ENCODE measurements at places on chromosomes 7 and 10.

DNA sequence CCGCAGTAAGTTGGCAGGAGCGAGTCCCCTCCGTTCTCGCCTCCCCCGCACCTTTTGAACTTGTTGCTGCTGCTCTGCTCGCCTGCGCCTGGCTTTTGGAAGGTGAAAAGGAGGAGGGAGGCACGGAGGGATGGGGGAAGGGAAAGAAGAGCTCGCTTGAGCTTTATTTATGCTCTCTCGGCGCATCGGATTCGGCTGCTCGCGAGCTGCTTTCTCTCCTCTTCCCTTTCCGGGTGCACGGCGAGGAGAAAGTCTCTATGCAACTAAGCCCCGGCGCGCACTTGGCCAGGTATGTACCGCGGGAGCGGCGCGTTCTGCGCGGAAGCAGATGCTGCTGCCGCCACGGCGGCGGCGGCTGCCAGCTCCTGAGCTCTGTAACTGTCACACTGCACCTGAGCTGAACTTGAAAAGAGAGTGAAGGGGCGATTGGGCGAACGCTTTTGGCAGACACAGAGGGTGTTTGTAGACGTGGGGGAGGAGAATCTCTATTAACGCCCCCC lies 551 bp downstream of the KCND2 start:
- peak; percentile 17 for DNase-seq

- peak; percentile 25 for DNase-seq
These were observed 67.4 kb downstream of the GBF1 start for GRCh38 chr10:102312683-102313082.

GRCh38 chr10:89805599-89806013 lies 104.2 kb downstream of the KIF20B start:
- no peak for DNase-seq

DNA sequence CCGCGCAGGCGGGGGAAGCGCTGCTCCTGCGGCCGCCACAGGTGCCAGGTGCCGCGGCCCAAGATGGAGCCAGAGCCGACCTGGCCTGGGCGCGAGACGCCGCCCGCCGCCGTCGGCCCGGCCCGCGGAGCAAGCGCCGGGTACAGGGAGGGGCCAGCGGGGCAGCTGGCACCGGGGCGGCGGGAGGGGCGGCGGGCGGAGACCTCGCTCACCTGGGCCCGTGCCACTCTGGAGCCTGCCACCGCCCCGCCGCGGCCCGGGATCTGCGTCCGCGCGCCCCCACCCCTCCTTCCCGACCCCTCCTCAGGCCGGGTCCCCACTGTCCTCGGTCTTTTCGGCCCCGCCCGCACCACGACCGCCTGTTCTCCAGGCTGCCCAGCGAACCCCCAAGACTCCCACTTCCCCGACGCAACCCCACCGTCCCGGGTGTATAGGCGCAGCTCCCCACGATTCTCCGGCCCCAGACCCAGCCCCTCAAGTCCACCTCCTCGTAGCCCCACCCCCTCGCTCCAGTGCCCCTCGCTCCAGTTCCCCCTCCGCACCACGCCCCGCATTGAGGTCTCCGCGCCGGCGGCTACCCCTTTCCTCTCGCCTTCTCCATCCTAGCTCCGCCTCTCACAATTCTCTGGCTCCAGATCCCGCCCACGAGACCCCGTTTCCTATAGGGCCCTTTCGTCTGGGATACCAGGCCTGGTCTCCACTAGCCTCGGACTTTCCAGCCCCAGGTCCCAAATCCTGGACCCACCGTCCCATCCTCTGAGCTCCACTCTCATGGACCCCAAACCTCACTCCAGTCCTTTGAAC lies at the start of gene GPRIN2:
GPRIN2 (minus strand) TSS at position 144 of the 804 bp plus-strand sequence. CDS start 5,922 bp downstream, outside the sequence.
- DNase-seq = no peak

GRCh38 chr10:81576336-81576735 lies 298.7 kb upstream of the NRG3 start:
- DNase-seq = no peak

- DNase-seq = no peak
These were observed 22.4 kb upstream of the C10orf71 start for GRCh38 chr10:49276596-49276995.

- DNase-seq = no peak
These were observed 11.7 kb downstream of the STAM start for GRCh38 chr10:17655567-17656146.

DNA sequence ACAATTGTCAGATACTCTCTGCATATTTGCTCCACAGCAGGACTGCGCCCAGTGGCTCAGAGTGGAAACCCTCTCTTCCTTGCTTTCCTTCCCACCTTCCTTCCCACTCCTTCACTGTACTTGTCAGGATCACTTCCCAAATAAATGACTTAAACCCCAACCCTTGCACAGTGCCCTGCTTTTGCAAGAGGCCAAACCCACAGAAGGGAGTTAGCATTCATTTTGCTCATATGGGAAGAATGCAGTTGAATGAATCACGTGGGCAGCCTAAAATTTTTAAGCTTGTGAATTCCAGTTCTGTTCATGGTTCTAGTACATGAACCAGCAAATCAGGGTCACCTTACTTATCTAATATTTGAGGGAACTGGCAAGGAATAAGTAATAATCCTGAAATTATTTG lies 47.7 kb upstream of the SFMBT2 start:
- peak; percentile 29 for DNase-seq

DNA sequence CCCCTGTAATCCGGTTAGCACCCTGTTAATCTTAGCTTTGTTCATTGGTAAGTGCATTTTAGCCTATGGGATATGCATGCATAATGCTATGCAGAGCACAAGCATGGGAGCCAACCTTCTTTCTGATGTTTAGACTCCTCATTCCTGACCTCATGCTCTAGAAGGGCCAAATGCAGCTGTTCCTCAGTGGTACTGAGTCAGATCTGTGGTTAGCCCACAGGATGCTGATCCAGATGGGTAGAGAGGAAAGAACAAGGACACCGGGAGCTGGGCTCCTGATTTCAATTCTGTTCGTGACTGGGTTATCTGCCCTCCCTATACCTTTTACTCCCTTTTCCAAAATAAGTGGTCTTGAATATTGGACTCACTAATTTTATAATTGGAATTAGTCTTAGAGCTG lies 31.7 kb upstream of the C10orf90 start:
- DNase-seq = peak; percentile 63

DNA sequence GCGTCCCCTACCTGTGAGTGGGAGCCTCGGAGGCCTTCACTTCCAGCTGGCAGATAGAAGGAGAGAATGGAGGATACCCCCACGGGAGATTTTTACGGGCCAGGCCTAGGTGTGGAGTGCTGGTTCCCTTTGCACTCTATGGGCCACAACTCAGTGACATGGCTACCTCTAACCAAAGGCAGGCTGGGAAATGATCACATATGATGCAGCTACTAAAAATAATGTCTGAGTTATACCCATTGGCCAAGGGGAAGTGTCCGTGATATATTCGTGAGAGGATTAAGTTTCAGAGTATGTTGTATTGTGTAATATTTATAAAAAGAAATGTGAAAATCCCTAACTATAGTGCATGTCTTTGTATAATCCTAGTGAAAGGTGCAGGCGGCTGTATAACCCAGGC lies 13.5 kb upstream of the HIPK2 start:
- no peak for DNase-seq

- no peak for DNase-seq
These were observed 196.1 kb upstream of the SVIL start for GRCh38 chr10:29830531-29831512.

DNA sequence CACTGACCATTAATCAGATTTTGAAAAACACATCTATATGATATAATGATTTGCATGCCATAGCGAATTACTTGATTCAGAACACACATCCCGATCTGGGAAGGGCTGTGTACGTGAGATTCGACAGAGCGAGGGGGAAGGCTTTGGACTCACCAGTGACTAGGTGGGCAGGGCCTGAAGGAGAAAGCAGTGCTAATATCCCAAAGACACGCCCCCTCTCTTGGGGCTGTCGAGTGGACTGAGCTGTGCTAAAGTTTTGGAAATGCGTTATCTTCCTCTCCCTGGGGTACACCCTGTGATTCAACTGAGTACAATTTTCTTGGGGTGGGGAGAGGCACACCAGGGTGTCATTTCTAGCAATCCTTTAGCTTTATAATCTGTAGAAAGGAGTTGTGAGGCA lies 1.8 kb downstream of the LRRC17 start:
- DNase-seq = no peak

GRCh38 chr7:159136013-159136412 lies 8.7 kb downstream of the VIPR2 start:
- DNase-seq = no peak

GRCh38 chr7:130667593-130668257 lies 823 bp downstream of the COPG2 start:
- DNase-seq = no peak

- DNase-seq = no peak
These were observed 6.3 kb downstream of the EPC1 start for GRCh38 chr10:32340596-32341180.

DNA sequence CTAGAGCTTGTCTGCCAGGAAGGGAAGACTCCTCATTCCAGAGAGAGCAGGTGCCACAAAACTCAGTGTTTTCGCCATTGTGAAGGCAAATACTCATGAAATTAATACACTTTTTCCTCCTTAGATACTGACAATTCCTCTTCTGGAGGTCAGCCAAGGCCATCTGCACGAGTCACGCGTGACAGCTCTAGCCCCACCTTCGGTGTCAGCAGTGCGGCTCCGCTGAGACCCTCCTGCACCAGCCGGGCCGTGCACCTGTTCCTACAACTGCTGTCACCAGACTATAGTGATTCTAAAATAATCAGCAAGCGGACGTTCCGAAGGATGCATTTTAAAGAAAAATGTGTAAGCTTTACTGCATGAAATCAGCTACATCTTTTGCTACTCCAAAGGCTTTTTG lies 127.7 kb downstream of the DIP2C start:
- no peak for DNase-seq

GRCh38 chr10:34768972-34769330 lies 46.1 kb downstream of the PARD3 start:
- no peak for DNase-seq

DNA sequence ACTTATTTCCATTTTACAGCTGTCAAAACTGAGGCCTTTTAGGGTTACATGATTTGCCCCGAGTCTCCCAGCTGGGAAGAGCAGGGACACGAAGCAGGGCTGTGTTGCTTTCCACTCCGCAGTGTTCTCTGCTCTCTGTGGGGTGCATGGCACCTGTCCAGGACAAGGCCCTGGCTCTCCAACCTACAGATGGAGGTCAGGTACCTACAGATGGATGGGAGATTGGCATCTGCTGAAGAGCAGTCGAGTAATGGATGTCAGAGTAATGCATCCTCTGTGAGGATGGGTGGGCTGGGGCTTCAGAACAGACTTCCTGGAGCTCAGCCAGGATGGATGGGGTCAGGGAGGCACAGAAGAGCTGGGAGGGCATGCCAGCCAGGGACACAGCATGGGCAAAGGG lies 85.0 kb downstream of the EMX2 start:
- DNase-seq = no peak

DNA sequence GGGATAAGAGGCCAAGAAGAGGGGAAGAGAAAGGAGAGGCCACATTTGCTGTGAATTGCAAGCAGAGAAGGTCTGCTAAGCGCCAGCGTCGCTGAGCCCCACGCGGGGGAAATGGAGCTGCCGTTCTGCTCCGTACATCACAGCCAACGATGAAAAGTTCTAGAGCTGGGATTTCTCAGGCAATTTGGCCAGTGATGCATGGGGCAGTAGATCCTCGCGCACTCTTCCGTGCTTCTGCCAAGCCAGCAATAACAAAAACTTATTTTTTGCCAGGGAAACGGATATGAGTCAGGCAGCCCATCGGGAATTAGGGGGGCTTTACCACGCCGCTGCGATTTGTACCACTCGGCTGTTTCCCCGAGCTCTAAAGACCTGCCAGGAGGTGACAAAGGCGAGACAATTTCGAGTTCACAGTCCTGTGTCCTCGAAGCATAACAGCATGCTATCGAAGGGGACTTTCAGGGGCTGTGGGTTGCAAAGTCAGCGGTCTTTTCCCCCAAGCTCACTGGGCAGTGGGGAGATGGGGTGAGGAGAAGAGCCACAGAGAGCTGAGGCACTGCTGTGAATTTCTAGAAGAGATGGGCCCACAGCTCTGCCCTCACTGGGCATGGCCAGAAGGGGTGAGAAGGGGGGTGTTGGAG lies 30.0 kb upstream of the SLF2 start:
- DNase-seq = peak; percentile 74

DNA sequence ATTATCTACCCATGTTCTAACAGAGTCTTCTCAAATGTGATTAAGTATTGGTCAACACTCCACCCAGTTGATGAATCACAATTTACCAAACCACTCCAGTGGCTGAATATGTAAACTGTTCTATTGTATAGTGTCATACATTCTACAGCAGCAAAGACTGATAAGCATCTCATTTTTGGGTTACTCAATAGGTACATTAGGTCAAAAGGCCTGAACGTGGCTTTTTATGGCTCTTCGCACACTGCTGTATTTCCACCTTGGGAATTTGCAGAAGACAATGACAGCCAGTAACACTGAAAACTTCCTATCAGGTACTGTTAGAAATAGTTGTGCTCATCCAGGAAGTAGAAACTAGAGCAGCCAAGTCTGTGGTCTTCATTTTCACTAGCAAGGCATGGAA lies 166.9 kb downstream of the GLI3 start:
- DNase-seq = no peak

DNA sequence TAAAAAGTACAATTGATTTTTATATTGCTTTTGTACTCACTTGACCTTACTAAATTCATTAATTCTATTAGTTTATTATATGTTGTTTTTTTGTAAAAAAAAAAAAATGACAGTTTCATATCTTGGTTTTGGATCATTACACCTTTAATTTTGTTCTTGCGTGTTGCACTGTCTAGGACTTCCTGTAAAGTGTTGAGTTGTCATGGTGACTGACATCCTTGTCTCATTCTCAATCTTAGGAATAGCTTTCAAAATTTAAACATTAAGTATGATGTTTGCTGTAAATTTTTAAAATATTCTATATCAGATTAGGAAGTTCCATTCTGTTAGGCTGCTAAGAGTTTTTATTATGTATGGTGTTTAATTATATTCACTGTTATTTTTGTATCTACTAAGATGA lies 139.1 kb downstream of the ARHGAP12 start:
- no peak for DNase-seq
